ENCODE measurements at places on chromosomes 5 and 9. TPM values are rescaled to one million over a fixed set of nuclear protein-coding genes. Genes with fewer than 3 reads are reported as not detected.

WNT8A gene
- not detected for total RNA-seq

IFNA13 gene
- 1.1 TPM for total RNA-seq

GDNF gene
- not detected for total RNA-seq

NLN gene
- 13.8 TPM for total RNA-seq

ADRA1B gene
- total RNA-seq, result 3.8 TPM

DMRT3 gene
- total RNA-seq, result 0.24 TPM

OR13C4 gene
- not detected for total RNA-seq

POLR3G gene
- total RNA-seq, result 1.8 TPM

SOWAHA gene
- 0.18 TPM for total RNA-seq

ADAMTSL2 gene
- 10.1 TPM for total RNA-seq

PAX5 gene
- total RNA-seq, result 0.18 TPM

PCDHGC5 gene
- total RNA-seq, result 1.8 TPM

SLC6A19 gene
- not detected for total RNA-seq

TMEM232 gene
- 11.4 TPM for total RNA-seq

PLAC8L1 gene
- not detected for total RNA-seq

CAMK4 gene
- total RNA-seq, result 2.7 TPM

CXCL14 gene
- total RNA-seq, result 42.4 TPM

FOXD4L3 gene
- total RNA-seq, result 0.21 TPM

AKNA gene
- 66.9 TPM for total RNA-seq

PCDHGA1 gene
- total RNA-seq, result 0.53 TPM

PAIP1 gene
- total RNA-seq, result 71.9 TPM

ROPN1L gene
- total RNA-seq, result 11.5 TPM

PITX1 gene
- total RNA-seq, result 0.47 TPM

ST6GALNAC6 gene
- total RNA-seq, result 82.0 TPM

FOXD4 gene
- total RNA-seq, result 0.32 TPM

CDC37L1 gene
- 14.3 TPM for total RNA-seq

TMEM171 gene
- total RNA-seq, result not detected

S100Z gene
- total RNA-seq, result 1.2 TPM

CATSPER3 gene
- 0.68 TPM for total RNA-seq

CNTLN gene
- total RNA-seq, result 9.2 TPM

CWC27 gene
- total RNA-seq, result 17.3 TPM

GFI1B gene
- 1.1 TPM for total RNA-seq

RAD17 gene
- 19.5 TPM for total RNA-seq

SLC25A48 gene
- total RNA-seq, result 0.24 TPM

IRX2 gene
- total RNA-seq, result 52.1 TPM

TAF11L4 gene
- not detected for total RNA-seq

GARIN3 gene
- not detected for total RNA-seq

SMIM23 gene
- total RNA-seq, result not detected

NKD2 gene
- total RNA-seq, result 24.1 TPM

Measured in lower lobe of right lung (tissue), 2 donors.